Tibial nerve (tissue), 4 donors: ENCODE measurements at places on chromosomes 1 and 21. TPM values are rescaled to one million over a fixed set of nuclear protein-coding genes. Genes with fewer than 3 reads are reported as not detected.

GRCh38 chr1:194535369-194535768 is 1349.0 kb upstream of the B3GALT2 start:
- no peak for DNase-seq

GRCh38 chr1:41766546-41766945 is 152.2 kb downstream of the HIVEP3 start:
- DNase-seq, result no peak

DNA sequence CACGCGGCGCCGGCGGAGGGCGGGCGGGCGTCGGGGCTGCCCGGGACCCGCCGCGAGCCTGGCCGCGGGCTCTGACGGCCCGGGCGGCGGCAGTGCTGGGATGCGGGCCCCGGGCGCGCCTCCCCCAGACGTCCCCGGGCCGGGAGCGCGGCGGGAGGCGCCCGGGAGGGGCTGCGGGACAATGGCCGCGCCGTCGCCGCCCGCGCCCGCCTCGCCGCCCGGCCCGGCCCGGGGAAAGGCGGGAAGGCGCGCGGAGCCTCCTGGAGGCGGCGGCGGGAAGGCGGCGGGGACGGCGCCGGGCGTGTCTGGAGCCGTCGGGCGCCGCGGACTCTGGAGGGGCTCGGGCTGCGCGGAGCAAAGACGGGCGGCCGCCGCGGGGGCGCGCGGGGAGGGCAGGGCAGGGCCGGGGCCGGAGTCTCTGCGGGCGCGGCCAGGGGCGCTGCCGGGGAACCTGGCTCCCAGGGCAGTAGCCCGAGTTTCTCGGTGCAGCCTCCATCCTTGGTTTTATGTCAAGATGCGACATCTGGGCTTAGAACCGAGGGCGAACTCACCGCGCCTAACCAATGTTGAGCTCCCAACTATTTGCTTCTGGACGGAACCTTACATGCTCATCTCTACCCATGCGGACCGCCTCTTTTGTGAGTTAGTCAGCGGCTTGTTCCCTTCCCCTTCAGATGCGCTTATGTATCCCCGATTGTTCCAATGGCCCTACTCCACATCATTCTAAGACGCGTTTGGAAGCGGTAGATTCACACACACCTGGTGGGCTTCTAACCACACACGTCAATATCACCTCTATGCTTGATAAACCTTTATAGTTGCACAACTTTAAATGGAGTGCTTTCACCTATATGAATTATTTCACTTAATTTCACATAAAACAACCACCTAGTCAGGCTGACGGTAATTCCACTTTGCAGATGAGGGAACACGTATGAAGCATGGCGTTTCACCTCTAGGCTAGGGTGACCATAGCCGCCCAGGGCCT is 651 bp downstream of the ZBTB8A start:
- DNase-seq, result no peak

DNA sequence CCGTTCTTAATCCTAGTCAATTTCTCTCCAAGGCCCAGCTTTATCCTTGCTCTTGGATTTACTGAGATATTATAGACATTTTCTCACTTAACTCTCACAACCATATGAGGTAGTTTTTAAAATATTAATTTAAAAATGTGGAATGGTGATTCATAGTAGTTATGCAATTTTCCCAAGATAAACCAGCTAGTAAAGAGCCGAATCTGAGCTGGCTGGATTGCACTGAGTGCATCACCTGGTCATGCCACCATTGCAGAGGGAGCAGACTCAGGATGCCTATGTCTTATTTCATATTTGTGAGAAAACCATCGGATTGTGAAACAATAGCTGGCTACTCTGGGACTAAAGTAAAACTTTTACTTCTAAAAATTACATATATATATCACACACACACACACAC is 494.0 kb downstream of the KCNT2 start:
- DNase-seq, result no peak

GRCh38 chr1:184033711-184034167 is 3.8 kb downstream of the COLGALT2 start:
- DNase-seq, result no peak

- no peak for DNase-seq
Observed at GRCh38 chr21:29208682-29209059, 78.2 kb downstream of the MAP3K7CL start.

- DNase-seq, result no peak
Observed at GRCh38 chr1:34529935-34530859, 224.7 kb upstream of the GJB5 start.

DNA sequence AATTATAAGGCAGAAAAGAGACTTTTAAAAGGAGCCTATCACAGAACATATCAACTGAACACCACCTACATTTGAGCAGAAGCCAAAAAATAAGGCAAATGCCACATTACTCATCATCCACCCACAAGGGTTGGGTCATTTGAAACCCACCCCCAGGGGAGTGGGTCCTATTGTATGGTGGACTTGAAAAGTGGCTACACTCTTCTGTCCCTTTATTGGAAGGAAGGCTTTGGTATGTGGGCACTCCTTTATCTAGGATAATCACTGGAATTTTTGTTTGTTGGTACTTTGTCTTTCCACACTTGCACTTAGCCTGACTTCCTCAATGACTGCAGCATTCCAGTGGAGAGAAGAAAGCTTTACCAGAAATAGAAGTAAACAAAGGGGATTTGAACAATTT is 157.2 kb upstream of the COL11A1 start:
- DNase-seq, result no peak

DNA sequence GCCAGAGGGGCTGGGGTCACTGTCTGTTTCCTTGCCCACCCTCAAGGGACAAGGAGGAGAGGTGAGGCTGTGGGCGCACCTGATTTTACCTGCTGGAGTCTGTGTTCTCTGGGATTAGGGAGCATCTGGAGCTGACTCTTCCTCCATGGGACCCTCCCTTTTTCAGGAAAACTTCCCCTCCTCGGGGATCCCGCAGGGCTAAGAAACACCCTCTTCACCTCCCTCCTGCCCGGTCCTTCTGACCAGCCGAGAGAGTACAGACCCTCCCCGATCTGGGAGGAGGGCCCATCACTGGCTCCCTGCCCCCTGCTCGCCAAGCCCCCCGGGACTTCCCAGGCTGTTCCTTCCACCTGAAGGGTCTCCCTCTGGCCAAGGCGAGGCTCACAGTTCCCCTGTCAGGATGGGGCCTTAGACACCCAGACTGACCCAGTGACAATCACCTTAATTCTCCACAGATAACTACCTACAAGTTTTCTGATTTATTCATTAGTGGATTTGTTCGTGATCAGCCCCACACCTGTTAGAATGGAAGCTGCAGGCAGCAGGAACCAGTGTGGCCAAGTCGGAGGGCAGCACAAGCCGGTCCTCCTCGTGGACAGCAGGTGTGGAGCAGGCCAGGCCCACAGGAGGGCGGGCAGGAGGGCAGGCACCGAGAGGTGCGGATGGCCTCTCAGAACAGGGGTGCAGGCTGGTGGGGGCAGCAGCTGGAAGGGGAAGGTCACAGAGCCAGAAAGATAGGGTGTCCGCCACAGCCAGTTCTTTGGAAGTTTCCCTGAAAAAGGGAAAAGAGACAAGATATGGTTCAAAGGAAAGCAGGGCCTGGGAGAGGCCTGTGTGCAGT is 15.9 kb upstream of the SAMD11 start:
- no peak for DNase-seq

GRCh38 chr1:234730770-234731568 is 121.0 kb upstream of the IRF2BP2 start:
- DNase-seq, result no peak

DNA sequence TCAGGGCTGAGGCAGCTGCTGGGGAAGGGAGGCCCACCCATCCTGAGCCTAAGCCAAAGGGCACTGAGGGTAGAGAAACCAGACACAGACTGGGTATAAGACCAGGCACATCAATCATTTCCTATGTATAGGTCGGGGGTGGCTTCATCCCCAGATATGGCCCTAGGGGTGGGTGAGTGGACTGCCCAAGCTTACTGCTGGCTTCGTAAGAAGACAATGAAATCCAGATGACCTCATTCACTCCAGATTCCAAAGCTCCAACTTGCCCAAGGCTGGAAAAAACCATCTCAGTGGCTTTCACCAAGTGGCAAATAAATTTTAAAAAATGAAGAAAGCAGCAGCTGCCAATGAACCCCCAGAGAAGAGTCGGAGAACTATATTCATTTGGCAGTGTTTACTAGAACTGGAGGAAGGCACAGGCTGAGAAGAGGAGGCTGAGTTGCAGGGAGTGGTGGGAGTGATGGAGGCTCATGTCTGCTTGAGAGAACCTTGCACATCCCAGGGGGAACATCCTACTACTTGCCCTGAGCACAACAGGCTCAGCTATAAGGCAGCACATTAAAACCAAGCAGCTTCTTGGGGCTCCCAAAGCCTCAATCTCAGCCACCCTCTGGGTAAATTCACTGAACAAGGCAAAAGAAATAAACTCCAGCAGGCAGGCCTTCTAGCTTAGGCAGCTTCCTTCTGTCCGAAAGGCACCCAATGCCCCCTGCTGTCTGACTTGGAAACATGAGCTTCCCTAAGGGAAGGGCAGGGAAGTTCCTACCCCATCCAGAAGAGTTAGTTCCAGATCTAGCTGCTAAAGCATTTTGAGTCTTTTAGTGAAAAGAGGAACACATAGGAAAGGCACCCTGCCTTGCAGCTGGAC is 14.1 kb downstream of the PEA15 start:
- DNase-seq, result no peak

- DNase-seq, result no peak
Observed at GRCh38 chr1:22969304-22969709, 3.4 kb downstream of the LACTBL1 start.

- DNase-seq, result no peak
Observed at GRCh38 chr1:30712583-30712982, 10.8 kb downstream of the MATN1 start.

- no peak for DNase-seq
Observed at GRCh38 chr1:190022709-190023108, 455.0 kb downstream of the BRINP3 start.

- no peak for DNase-seq
Observed at GRCh38 chr1:207429963-207430362, 24.2 kb upstream of the CR2 start.

- DNase-seq, result no peak
Observed at GRCh38 chr1:2148691-2149090, 45.9 kb downstream of the FAAP20 start.

DNA sequence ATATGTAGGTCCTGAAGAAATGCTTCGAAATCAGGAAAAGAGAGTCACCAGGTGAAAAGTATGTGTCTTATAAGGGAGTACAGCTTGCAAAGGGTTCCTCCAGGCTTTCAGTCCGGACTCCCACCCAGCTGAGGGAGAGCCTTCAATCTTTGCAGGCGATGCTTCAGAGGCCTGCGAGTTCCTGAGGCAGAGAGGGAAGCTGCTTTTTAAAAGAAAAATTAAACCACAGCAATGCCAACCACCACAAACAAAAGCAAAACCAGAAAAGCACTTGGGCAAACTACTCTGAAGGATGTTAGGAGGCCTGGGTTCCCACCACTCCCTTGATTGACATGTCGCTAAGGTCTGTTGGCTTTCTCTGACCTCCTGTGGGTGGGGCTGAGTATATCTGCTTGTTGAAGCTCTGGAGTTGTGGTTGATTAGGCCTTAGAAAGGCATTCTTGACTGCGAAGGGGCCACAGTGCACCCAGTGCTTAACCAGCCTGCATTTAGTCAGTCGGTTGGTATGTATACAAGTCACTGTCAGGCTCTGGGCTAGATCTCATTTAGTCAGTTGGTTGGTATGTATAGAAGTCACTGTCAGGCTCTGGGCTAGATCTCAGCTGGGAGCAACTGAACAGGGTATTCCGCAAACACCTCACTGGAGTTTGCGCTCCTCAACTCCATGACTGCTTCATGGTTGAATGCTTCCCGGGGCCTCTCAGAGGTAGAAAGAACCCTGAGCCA is 1.2 kb downstream of the NIPAL3 start:
- DNase-seq, result no peak

GRCh38 chr1:94011709-94012595 is 102.7 kb upstream of the GCLM start:
- no peak for DNase-seq

The MRPL55 gene
- 68.7 TPM for total RNA-seq

The FAM78B gene
- total RNA-seq, result 5.1 TPM

The TAS1R2 gene
- not detected for total RNA-seq

The LCE3E gene
- total RNA-seq, result not detected

The KDF1 gene
- not detected for total RNA-seq

The KRTAP19-3 gene
- not detected for total RNA-seq

The SH2D5 gene
- not detected for total RNA-seq

The RAB3GAP2 gene
- total RNA-seq, result 31.2 TPM

The AMY2A gene
- not detected for total RNA-seq

The NHLH2 gene
- not detected for total RNA-seq

The DDX59 gene
- total RNA-seq, result 18.0 TPM
